Effector CD4-positive, alpha-beta T cell (primary cell): ENCODE measurements at places on chromosomes 2 and 18.

- DNase-seq = no peak
These were observed 354.9 kb downstream of the PTPRM start for GRCh38 chr18:7921938-7922587.

- DNase-seq = no peak
These were observed 216.5 kb downstream of the CDCA7 start for GRCh38 chr2:173571021-173571821.

- no peak for DNase-seq
These were observed 958 bp downstream of the C2orf92 start for GRCh38 chr2:97670471-97670870.

GRCh38 chr2:158686210-158686691 lies 108.9 kb upstream of the DAPL1 start:
- no peak for DNase-seq

- DNase-seq = no peak
These were observed 114.0 kb downstream of the NEDD4L start for GRCh38 chr18:58158008-58158407.

- DNase-seq = no peak
These were observed 215.1 kb upstream of the THUMPD2 start for GRCh38 chr2:39994151-39994550.

DNA sequence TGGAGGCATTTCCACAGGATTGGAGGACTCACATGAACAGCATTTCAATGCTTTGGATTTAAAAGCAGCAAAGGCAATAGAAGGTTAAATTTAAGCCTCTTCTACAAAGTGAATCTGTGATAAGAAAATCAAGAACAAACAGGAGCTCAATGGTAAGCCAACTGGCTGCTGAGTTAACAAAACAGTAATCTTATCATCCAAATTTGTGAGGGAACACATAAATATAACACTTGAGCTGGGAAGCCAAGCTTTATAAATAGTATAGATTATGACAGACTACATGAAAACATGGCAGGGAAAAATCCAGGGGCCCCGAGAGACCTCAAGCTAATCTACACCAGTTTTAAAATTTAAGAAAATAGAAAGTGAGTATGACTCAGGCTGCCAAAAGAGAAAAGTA lies 108.5 kb upstream of the PGAP1 start:
- DNase-seq = no peak

GRCh38 chr18:39667905-39668304 lies 2102.3 kb upstream of the CELF4 start:
- DNase-seq = no peak

GRCh38 chr18:56382541-56382940 lies 255.9 kb downstream of the TXNL1 start:
- DNase-seq = no peak

DNA sequence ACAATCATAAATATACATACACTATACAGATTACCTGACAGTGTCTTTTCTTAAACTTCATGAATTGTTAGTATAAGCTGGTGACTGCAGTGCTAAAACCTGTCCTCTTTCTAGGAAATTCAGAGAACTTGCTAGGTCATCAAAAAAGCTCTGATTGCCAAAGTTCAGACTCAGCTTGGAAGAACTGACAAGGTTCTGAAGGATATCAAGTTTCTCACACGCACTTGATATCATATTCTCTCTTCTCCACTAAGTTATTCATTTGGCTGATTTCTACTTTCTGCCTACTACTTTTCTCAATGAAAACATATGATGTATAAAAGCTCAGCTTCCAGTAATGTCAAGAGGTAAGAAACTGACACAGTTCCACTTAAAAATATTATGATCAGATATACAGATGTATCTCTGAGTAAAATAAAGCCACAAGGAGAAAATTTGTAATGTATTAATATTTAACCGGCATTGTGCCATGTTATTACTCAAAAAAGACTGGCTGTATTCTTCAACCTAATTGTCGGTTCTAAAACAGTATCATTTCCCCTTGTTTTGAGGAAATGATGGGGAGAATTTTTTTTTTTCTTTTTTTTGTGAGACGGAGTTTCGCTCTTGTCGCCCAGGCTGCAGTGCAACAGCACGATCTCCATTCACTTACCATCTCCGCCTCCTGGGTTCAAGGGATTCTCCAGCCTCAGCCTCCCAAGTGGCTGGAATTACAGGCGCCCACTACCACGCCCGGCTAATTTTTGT lies 2.4 kb downstream of the OSBPL1A start:
- DNase-seq = no peak

DNA sequence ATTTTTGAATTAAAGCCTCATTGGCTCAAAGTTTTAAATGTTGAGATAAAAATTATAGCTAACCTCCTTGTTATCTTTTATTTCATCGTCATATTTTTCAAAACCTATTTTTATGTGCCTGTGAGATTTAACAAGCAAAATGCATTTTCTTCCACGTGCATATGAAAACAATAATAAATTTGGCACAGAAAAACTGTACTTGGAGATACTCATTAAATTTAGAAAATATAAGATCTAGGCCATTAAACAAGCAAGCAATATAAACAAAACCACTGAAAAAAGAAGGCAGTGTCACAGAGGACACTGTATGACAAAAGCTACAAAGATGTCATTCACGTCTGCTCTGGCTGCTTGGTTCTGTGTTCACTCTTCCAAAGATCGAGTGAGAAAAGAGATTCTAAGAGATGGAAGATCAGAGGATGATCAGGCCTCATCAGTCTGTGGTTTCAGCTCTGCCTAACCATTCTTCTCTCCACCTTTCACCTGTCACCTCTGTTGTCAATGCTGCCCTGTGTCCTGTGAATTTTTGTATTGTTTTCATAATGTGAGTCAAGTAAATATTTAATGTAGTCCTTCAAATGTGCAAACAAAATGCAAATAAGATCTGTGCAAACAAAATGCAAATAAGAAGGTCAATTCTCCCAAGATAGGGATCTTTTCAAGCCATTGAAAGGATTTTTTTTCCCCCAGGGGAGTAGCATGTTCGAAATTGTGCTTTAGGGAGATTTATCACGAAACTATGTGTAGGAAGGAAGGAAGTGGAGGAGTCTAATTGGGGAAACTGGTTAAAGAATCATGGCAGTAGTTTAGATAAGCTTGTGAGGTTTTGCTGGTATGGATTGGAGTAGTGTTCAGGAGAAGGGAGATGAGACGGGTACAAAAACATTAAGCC lies 138.7 kb upstream of the RBMS1 start:
- no peak for DNase-seq

GRCh38 chr18:9530226-9531009 lies 55.1 kb downstream of the RALBP1 start:
- DNase-seq = no peak

GRCh38 chr2:118773826-118774225 lies 73.6 kb downstream of the EN1 start:
- DNase-seq = no peak

- DNase-seq = no peak
These were observed 39.4 kb downstream of the ARID5A start for GRCh38 chr2:96575785-96576456.

DNA sequence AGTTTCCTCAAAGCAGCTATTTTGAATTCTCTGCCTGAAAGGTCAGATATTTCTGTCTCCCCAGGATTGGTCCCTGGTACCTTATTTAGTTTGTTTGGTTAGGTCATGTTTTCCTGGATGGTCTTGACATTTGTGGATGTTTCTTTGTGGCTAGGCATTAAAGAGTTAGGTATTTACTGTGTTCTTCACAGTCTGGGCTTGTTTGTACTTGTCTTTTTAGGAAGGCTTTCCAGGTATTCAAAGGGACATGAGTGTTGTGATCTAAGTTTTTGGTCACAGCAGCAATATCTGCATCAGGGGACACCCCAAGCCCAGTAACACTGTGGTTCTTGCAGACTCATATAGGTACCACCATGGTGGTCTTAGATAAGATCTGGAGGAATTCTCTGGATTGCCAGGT lies 11.8 kb downstream of the MYO3B start:
- DNase-seq = no peak

DNA sequence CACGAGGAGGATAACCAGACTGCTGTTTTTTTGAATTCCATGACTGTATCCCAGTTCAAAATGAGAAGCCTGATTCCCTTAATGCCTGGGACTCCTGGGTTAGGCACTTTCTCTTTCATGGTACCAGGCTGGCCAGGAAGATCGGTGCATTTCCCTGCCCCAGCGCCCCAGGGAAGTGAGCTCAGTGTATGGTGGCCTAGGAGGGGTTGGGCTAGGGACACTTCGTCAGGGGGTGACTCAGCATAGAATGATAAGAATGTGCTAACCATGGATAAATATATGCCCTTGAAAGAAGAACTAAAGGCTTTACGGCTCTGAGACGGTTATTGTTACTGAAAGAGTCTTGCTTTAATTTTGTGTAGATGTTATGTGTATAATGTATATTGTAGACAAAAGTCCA lies 27.5 kb upstream of the FAM237A start:
- DNase-seq = no peak

GRCh38 chr2:200442471-200442870 lies 67.4 kb downstream of the KCTD18 start:
- DNase-seq = no peak

GRCh38 chr2:237939251-237939650 lies 27.6 kb upstream of the UBE2F start:
- DNase-seq = no peak
